KG1 (cell line): ENCODE measurements at places on chromosomes 12 and 14.

GRCh38 chr14:20195911-20196310 lies 5.2 kb downstream of the OR11G2 start:
- no peak for DNase-seq

DNA sequence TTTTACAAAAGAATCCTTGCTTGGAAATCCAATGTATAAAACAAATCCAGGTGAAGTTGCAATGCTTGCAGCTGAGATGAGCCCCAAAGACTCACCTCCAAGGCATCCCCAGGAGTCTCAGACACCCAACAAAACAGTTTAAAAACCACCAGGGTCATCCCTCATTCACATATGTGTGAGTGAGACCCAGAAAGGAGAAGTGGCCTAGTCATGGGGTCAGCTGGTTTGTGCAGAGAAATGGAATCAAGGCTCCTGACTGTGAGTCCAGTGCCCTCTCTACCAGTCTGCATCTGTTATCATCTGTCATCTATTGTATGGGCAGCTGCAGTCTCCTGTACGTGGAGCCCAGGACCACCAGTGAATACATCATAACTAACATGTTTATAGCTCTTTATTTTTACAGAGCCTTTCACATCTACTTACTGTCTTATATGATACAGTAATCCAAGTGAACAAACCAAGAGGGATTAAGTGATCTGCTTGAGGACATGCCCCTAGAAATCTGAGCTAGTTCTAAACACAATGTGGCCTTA lies 27.1 kb downstream of the PLEKHG7 start:
- DNase-seq, result no peak

DNA sequence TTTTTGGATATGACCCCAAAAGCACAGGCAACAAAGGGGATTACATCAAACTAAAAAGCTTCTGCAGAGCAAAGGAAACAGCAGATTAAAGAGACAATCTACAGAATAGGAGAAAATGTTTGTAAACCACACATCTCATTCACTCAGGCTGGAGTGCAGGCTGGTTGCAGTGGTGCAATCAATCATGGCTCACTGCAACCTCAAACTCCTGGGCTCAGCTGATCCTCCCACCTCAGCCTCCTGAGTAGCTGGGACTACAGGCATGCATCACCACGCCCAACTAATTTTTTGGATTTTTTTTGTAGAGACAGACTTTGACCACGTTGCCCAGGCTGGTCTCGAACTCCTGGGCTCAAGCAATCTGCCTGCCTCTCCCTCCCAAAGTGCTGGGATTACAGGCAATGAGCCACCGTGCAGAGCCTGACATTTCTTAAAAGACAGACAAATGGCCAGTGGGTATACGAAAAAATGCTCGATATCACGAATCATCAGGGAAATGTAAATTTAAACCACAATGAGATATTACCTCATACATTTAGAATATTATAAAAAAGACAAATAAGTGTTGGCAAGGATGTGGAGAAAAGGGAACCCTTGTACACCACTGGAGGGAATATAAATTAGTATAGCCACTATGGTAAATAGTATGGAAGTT lies 9.8 kb downstream of the NCKAP5L start:
- DNase-seq, result no peak

GRCh38 chr14:102645746-102646440 lies 53.4 kb downstream of the RCOR1 start:
- DNase-seq, result no peak

DNA sequence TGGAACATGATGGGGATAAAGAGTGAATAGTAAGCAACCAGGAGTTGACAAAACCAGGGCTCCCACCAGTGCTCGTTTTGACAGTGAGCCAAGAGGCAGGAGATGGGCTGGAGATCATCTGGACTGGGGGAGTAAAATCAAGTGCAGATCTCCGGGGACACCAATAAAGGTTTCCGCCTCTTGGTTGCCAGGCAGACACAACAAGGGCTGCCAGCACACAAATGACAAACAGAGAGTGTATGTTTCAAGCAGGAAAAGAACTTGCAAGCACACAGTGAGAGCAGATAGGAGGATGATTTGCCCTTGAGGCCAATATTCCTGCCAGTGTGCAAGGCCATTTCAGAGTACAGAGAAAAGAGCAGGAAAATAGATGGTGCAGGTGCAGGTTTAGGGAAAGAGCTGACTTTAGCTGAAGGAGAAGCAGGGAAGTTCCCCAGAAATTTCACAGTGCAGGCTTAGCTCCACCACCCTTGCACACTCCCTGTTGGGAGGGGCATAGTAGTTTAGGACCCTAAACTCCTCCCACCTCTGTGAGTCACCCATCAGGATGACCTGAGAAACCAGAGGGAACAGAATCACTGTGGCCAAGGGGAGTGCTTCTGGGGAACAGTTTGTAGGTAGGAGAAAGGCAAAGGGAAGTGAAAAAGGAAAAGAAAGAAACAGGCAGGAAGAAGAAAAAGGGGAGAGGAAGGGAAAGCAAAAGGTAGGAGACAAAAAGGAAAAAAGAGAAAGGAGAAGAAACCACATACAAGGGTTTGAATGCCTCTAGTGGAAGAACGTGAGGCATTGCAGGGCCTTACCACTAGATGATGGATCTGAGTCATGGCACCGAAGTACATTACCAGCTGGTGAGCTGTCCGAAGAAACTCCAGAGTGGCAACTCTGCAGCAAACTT lies 404.4 kb downstream of the SLC6A15 start:
- no peak for DNase-seq

DNA sequence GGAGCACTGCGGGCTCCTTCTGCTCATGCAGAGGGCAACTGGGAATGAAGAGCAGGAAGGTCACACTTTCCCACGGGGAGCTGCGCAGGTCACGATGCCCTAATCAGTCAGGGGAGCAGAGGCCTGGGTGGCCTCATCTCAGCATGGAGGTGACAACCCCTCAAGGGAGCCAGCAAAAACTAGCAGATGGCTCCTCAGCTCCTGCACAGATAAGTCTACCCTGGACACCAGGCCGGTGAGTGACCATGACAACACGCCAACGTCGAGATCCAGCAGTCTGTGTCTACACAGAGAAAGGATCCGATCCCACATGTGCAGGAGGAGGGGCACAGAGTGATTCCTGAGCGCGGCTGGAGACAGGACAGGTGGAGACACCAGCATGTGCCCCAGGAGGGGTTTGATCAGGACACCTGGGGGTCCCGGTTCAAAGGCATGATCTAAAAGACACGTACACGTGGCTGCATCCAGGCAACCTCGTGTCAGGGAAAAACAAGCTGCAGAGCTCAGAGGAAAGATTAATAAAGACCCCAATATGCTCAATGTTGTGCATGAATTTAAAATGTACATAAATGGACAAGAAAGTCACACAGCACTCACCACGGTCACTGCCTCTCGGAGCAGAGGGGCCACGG lies 153.7 kb upstream of the SFSWAP start:
- DNase-seq, result no peak

GRCh38 chr14:60183138-60183537 lies 17.9 kb upstream of the DHRS7 start:
- no peak for DNase-seq

DNA sequence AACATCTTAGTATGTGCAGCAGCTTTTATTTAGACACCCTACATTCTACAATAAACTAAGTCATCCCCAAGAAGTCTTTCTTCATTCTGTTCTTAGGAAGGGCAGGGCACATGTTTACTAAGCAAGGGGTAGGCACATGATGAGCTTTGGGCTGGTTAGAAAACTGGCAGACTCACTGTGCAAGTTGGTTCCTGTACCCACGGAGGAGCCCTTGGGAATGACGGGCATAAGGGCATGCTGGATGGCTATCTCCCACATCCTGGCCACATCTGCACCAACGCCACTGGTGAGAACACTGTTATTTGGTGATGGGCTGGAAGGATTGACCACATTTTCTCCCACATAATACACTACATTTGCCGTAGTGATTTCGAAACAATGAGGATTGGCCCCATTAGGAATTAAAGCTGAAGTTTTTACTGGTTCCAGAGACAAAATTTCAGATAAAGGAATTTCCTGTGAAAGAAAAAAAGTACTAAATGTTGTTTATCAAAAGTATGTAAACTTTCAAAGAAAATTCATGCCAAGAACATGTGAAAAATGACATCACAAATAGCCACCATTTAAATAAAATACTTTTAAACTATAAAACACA lies 297.0 kb downstream of the PRKD1 start:
- DNase-seq, result no peak

DNA sequence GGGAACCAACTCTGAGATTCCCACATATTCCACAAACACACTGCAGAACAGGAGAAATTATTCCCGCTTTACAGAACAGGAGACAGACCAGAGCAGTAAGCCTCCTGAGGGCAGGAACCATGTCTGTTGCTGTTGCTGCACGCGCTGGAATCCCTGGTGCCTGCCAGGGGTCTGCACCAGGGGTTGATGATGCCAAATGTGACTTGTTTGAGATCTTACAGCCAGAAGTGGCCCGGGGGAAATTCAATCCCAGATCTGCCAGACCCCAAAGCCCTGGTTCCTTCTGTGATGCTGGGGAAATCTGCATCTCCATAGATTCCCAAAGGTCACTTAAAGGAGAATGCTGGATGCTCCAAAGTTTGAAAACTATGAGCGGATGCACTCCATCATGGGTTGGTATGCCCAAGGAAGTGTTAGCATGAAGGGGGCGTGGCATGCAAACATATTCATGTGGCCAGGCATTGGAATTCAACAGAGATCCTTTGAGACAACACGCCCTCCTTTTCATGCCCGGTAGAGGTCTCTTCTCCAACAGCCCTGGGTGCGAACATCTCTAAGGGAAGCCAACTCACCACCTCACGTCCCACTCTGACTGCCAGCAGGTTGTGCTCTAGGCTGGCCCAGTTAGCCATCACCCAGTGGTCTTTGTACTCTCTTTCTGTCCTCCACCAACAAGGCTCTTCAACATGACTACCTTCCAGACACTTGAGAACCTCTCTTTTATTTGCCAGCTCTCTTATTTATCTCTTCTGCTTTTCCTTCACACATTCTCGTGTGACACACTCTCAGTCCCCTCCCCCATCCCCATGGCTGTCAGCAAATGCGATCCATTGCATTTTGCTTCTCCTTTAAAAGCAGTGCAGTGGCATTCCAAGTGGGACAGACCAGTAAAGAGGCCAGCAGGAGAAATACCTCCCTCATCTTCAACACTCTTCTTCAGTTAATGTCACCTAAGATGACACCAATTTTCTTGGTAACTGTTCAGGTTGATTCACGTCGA lies 131.3 kb downstream of the ZFP36L1 start:
- no peak for DNase-seq

- DNase-seq, result no peak
These were observed 136.7 kb upstream of the SLC35F4 start for GRCh38 chr14:58002618-58003017.

- no peak for DNase-seq
These were observed 86.2 kb downstream of the TSPAN8 start for GRCh38 chr12:71071536-71072097.

DNA sequence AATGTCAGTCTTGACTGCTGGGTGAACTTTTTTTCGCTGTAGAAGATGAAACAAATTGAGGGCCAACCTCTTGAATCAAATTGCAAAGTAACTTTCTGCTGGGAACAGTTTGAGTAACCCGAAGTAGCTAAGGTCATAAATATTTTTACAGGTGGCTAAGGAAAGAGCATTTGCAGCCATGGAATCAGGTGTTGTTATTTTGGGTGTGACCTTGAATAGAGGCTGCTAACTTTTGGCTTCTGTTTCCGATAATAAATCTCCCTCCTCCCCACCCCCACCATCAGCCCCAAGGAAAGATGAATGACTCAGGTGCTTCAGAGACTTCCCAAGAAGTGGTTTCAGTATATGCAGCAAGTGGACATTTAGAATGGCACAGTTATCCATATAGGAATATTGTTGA lies 571.7 kb downstream of the DIO2 start:
- no peak for DNase-seq

DNA sequence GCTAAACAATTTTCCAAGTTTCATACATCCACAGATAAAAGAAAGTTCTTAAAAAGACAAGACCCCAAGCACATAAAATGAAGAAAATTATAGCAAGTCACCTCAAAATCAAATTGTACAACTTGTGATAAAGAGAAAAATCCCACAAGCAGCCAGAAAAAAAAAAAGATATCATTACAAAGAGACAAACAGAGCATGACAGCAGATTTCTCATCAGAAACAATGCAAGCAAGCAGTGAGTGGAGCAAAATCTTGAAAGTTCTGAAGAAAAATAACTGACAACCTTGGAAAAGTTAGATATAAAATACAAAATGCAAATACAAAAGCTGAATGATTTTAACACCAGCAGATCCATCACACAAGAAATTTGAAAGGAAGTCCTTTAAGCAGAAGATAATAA lies 194.5 kb upstream of the SOX5 start:
- no peak for DNase-seq

DNA sequence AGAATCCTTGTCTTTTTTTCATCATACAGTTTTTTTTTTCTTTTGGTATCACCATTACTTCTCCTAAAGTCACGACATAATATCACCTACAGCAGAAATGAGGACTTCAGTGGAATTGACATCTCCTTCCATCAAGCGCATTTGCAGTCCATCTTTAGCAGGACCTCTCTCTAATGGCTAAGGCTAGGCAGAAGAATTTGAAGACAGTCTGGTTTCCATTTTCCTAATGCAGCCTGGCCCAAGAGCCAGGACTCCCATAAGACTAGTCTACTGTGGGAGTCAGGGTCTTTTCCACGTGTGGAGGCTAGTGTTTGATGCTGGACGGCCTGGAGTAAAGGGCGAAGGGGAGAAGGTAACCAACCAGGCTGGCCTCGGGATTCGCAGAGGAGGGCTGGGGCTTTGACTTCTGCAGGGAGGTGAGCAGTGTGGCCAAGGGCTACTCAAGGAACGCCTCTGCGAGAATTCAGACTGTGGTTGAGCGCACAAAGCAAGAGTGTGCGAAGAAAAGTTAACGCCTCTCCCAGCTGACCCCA lies 769 bp upstream of the ZNF740 start:
- DNase-seq, result no peak

- no peak for DNase-seq
These were observed 21.0 kb upstream of the MDM2 start for GRCh38 chr12:68786929-68787328.

- no peak for DNase-seq
These were observed 30.1 kb downstream of the NPC2 start for GRCh38 chr14:74462993-74463392.

DNA sequence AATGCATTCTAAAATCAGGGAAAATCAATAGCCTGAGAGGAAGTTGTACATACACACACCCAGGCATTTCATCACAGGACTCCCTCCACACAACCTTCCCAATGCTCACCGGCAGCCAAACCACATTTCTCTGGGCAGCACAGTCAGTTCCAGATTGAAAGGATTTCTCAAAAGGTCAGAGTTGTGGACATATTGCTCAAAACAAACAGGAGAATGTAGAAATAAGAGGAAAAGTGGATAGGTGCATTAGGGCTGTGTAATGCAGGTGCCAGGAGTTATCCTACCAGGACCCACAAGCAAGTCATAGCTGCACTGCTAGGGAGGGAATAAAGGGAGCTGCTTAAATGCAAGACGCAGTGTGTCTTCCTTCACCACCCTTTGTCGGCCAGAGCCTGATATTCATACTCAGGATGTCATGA lies 62.9 kb downstream of the GCH1 start:
- no peak for DNase-seq
